Fibroblast of lung (primary cell): ENCODE measurements at places on chromosomes 1 and 21. TPM values are rescaled to one million over a fixed set of nuclear protein-coding genes. Genes with fewer than 3 reads are reported as not detected.

DNA sequence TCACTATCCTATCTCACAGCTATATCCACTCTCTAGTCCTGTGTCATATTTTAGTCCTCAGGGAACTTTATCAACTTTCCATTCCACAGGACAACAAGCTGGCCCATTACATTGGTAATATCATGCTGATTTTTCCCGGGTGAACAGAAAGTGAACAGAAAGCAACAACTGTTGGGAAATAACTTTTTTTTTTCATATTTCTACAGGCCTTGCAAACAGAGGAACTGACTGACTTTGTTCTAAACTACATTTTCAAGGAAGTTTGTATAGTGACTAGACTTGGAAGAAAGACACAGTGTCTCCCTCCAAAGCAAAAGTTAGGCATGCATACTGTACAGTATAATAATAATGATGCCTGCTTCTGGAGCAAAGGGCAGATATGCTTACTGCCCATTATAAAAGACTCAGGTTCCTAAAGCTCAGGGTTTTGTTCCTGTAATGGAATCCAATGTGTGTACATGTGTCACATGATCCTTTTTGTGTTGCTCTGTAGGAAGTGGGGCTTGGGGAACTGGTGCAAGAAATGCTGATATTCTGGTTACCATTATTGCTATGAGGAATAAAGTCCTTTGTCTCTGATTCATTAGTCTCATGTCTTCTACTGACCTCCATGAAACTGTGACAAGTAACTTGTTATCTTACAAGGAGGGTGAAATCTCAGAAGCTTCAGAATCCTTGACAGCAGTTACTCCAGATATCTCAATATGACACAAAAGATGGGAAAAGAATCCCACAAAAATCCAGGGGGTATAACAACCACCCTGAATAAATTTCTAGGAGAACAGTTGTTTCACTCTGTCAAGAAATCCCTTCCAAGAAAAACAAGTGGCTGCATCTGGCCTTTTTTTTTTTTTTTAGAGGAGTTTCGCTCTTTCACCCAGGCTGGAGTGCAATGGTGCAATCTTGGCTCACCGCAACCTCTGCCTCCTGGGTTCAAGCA is 17.7 kb upstream of the NTPCR start:
- H3K27me3 ChIP-seq = no peaks in the 10 kb centered on the region
- no peaks in the 10 kb centered on the region for H3K4me1 ChIP-seq
- DNase-seq = no peak

DNA sequence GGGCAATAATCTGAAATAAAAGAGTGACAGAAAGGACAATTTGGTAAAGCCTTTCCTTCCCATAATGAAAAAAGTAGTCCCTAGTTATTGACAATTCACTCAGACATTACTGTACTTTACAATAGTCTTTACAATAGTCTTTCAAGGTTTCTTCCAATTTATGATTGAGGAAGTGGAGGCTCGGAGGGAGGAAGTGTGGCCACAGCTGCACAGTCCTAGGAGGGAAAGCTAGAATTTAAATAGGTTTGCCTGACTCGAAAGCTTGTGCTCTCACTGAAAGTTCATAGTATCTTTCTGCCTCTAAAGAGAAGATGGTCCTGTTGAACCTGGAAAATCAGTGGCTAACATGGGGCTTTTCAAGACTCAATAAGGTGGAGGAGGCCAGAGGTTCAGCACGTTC is 203.2 kb downstream of the SDCCAG8 start:
- no peaks in the 10 kb centered on the region for H3K36me3 ChIP-seq
- no peak overlapping the region for H3K27ac ChIP-seq
- no peak overlapping the region for H3K4me3 ChIP-seq
- H3K27me3 ChIP-seq = no peaks in the 10 kb centered on the region

DNA sequence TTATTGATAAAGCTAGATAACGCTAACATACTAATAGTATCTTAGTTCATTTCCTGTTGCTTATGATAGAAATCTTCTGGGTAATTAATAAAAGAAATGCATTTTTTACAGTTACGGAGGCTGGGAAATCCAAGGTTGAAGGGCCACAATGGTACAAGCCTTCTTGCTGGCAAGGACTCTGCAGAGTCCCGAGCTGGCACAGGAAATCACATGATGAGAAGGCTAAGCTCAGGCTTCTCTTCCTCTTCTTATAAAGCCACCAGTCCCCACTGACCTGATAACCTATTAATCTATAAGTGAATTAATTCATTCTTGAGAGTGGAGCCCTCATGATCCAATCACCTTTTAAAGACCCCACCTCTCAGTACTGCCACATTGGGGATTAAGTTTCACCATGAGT is 82.6 kb downstream of the GPR161 start:
- H3K36me3 ChIP-seq = no peaks in the 10 kb centered on the region
- no peak overlapping the region for H3K27ac ChIP-seq
- DNase-seq = no peak
- H3K4me1 ChIP-seq = no peaks in the 10 kb centered on the region

- H3K4me3 ChIP-seq = no peak overlapping the region
- no peak for DNase-seq
- H3K4me1 ChIP-seq = no peaks in the 10 kb centered on the region
- no peaks in the 10 kb centered on the region for H3K36me3 ChIP-seq
Measured at GRCh38 chr21:37688952-37689659, 227.2 kb downstream of the KCNJ6 start.

DNA sequence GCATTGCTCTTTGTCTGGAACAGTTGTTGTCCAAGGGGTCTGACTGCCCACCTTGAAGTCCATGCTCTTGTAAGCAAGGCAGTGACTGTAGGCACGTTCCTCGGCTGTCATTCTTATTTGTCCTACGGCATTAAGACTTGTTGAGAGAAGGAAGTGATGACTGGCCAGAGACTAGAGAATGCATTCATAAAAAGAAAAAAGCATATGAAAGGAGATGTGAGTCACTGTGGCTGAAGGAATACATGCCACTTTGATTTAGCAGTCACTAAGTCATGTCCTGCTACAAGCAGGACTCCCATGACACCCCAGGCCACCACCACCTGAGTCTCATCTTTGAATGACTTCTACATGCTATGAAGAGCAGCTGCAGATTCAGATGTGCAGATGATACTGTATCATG is 50.5 kb downstream of the CNN3 start:
- no peaks in the 10 kb centered on the region for H3K27me3 ChIP-seq
- no peak overlapping the region for H3K4me3 ChIP-seq
- DNase-seq = no peak

DNA sequence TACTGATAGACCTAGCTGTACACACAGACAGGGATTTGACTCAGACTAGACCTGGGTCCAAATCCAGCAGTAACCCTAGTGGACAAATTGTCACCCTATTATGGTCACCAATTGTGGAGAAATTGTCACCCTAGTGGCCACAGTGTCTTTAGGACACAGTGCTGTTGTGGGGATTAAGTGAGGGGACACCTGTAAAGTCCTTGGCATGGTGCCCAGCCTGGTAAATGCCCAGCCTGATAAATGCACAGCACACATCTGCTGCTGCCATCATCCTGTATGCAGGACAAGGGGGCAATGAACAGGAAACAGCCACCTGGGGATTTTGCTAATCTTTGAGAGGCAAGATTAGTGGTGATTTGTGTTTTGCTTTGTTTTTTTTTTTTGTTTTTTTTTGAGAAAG is 2.3 kb downstream of the TMEM61 start:
- no peak overlapping the region for H3K4me3 ChIP-seq
- DNase-seq = no peak
- peaks cover 26% of the 10 kb centered on the region for H3K27me3 ChIP-seq
- H3K36me3 ChIP-seq = no peaks in the 10 kb centered on the region

DNA sequence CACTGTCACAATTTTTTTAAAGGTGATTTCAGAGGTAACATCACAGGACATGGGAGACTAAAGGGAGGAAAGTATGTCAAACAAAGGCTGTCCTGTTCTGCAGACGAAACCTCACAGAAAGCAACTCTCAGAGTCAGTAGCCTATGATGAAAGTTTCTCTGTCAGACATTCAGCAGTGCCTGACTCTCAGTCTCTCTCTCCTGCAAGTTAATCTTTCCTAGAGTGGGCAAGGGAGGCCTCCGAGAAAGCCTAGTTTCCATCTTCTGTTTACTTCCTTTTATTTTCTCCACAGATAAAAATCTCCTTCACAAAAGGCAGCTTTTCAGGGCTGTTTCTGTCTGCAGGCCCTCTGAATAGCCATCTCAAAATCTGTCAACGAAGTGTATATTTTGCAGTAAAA is 24.9 kb upstream of the FMO2 start:
- no peaks in the 10 kb centered on the region for H3K36me3 ChIP-seq
- DNase-seq = no peak
- no peak overlapping the region for H3K27ac ChIP-seq
- H3K27me3 ChIP-seq = no peaks in the 10 kb centered on the region
- H3K4me3 ChIP-seq = no peak overlapping the region

- H3K36me3 ChIP-seq = no peaks in the 10 kb centered on the region
- H3K4me1 ChIP-seq = no peaks in the 10 kb centered on the region
- H3K27ac ChIP-seq = no peak overlapping the region
Measured at GRCh38 chr1:208432346-208432745, 188.2 kb upstream of the PLXNA2 start.

Gene TRIM46
- 3.1 and 4.0 TPM in 2 replicates for total RNA-seq

DNA sequence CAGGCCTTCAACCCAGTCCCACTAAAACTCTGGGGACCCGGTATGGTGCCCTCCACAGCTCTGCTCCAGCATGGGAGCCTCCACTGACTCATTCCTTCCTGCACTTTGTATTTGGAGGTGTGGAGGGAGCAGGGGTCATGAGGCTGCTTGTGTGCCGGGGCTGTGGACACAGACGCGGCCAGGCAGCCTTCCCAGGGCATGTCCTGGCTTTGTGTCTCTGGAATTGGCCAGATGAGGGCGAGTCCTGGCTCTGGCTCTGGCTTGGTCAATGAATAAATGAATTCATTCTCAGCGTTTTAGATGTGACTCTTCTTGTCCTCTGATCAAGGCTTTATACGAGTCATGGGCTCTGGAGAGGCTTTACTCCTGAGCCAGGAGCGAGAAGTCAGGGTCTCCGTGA is 19.1 kb downstream of the AJAP1 start:
- H3K4me3 ChIP-seq = no peak overlapping the region
- H3K27me3 ChIP-seq = no peaks in the 10 kb centered on the region
- H3K36me3 ChIP-seq = no peaks in the 10 kb centered on the region
- no peaks in the 10 kb centered on the region for H3K4me1 ChIP-seq
- no peak overlapping the region for H3K27ac ChIP-seq
- DNase-seq = no peak

DNA sequence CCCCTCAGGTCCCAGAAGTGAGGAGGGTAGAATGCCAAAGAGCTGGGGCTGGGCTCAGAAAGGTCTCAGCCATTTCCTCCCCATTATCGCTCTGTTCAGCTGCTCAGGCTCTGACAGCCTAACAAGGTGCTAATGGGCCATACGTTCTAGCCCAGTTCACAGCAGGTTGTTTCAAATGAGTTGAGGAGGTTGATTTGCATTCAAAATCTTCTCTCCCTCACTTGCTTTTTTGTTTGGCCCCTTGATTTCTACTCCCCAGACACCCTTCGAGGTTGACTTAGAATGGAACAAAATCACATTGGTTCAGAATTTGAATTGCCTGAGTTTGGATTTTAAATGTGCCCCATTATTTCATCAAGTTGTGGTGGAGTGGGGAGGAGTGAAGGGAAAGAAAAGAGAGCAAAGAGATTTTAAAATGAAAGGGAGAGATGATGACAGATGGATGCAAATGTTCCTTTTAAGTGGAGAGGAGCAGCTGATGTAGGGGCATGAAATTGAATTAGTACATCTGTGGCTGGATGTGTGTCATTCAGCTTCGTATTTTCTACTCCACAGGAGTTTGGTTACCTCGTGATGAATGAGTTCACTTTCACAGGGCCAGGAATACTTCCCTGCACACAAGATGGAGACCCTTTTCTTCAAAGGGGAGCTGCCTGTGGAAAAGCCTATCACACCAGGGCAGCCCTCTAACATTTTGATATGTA is 425.8 kb upstream of the CAMK1G start:
- no peak overlapping the region for H3K4me3 ChIP-seq
- H3K36me3 ChIP-seq = no peaks in the 10 kb centered on the region
- H3K27me3 ChIP-seq = no peaks in the 10 kb centered on the region
- no peak overlapping the region for H3K27ac ChIP-seq

- no peaks in the 10 kb centered on the region for H3K4me1 ChIP-seq
- no peaks in the 10 kb centered on the region for H3K27me3 ChIP-seq
- H3K4me3 ChIP-seq = no peak overlapping the region
- no peak overlapping the region for H3K27ac ChIP-seq
Measured at GRCh38 chr1:184069675-184070074, 18.1 kb downstream of the TSEN15 start.

Gene CLCA1
- total RNA-seq = not detected in 2 replicates

- no peak overlapping the region for H3K27ac ChIP-seq
- H3K36me3 ChIP-seq = no peaks in the 10 kb centered on the region
- H3K4me1 ChIP-seq = no peaks in the 10 kb centered on the region
- H3K4me3 ChIP-seq = no peak overlapping the region
- no peaks in the 10 kb centered on the region for H3K27me3 ChIP-seq
- peak; percentile 11 for DNase-seq
Measured at GRCh38 chr21:26769613-26770188, 75.5 kb downstream of the ADAMTS1 start.

- H3K27ac ChIP-seq = no peak overlapping the region
- no peaks in the 10 kb centered on the region for H3K4me1 ChIP-seq
- H3K4me3 ChIP-seq = no peak overlapping the region
- H3K27me3 ChIP-seq = no peaks in the 10 kb centered on the region
- no peaks in the 10 kb centered on the region for H3K36me3 ChIP-seq
Measured at GRCh38 chr1:247647864-247648263, 31.7 kb downstream of the OR13G1 start.

DNA sequence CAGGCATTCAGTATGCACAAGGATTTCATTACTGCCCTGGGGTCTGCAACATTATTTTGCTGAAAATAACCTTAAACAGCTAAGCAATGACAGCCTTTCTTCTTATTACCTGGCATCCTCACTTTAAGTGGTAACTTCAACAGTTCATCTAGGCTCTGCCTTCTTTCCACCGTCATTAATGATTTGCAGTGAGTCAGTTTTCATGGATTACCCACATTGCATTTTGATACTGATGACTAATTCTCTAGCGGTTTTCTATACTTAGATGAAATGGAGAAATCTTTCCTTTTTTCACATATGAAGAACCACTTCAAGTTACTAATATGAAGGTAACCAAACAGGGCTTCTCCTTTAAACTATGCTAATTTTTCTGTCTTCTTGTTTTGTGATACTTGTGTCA is 226.9 kb upstream of the TMPRSS15 start:
- no peak for DNase-seq
- H3K27ac ChIP-seq = no peak overlapping the region
- no peaks in the 10 kb centered on the region for H3K4me1 ChIP-seq
- H3K27me3 ChIP-seq = no peaks in the 10 kb centered on the region
- H3K4me3 ChIP-seq = no peak overlapping the region

Gene SPATA45
- 0.51 and 0.83 TPM in 2 replicates for total RNA-seq
